ENCODE measurements at places on chromosomes 3 and 15.

DNA sequence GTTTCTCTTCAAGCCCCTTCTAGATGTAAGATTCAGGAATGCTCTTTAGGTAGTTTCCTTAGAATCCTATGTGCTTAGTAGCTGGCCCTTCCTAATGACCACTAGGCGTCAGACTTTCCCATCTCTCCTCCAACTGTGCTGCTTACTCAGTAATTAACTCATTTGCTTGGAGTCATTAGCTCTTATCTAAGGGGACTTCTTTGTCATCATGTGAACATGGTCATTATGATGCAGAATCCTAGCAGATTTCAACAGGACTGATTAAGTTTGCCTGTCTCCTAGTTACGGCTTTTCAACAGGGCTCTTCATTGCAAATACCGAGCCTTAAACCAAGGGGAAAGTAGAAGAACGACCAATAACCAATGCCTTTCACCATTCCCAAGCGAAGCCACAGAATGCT lies 46.4 kb downstream of the GJD2 start:
- no peak for DNase-seq

DNA sequence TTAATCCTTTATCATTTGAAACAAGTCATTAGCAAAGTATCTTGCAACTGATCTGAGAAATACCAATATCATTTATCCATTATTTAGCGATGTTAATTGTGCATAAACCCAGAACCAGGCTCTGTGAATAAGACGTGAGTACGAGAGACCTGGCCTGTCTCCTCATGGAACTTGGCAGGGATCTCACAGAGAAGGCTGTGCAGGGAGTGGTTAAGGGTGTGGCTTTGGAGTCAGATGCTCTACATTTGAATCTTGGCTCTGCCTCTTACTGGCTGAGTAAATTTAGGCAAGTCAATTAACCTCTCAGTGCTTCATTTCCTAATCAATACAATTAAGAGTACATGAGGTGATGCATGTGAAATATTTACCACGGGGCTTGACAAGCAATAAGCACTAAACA lies 39.9 kb upstream of the TBL1XR1 start:
- DNase-seq = no peak

- no peak for DNase-seq
Observed at GRCh38 chr3:39910826-39911464, 101.5 kb downstream of the MYRIP start.

DNA sequence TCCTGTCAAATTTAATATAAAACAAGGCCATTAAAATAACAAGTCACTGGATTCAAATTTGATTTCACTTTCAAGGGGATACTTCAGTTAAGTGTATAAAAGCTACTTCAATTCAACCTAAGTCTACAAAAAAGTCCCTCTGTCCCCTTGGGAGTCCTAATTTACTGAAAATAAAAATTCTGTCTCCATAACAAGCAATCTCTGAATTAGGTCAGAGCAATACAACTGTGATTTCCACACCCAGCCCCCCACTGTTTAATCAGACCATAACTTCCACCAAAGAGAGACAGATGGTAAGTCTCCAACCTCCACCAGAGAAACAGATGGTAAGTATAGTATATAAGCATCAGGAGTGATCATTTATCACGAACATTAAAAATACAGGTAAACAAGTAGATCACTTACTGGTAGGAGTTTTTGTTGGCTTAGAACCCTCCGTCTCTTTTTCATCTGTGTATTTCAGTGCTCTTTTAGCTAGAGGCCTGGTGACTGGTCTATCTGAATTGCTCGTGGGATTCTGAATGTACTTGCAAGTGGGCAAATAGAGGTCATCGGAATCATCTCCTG lies 12.1 kb downstream of the SGO1 start:
- DNase-seq = no peak

GRCh38 chr3:48157202-48157840 lies 30.9 kb downstream of the CDC25A start:
- DNase-seq = no peak

GRCh38 chr15:87628311-87628710 lies 628.2 kb downstream of the NTRK3 start:
- DNase-seq = no peak

GRCh38 chr3:62252438-62253157 lies 120.8 kb downstream of the FEZF2 start:
- no peak for DNase-seq

- DNase-seq = no peak
Observed at GRCh38 chr15:61031532-61031931, 197.6 kb downstream of the RORA start.
